Tibial nerve (tissue), 4 donors: ENCODE measurements at places on chromosomes 2 and 18.

DNA sequence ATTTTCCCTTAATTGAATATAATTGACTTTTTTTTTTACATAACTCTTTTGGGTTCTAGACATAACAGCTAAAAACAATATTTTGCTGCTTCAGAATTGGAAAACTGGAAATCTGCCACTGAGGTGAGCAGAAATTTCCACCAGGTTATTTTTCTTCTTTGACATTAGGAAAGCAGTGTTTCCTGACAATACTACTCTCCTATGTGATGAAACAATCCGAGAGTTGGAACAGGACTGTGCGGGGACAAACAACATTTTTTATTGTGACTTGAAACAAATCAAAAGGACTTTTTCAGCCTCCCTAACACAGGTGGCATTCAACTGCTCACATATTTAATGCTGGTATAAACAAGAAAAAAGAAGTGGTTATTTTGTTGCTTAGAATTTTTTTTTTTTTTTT lies 237.2 kb downstream of the RNF152 start:
- no peak for DNase-seq

- DNase-seq = no peak
Measured at GRCh38 chr2:132774189-132774588, 104.2 kb upstream of the LYPD1 start.

DNA sequence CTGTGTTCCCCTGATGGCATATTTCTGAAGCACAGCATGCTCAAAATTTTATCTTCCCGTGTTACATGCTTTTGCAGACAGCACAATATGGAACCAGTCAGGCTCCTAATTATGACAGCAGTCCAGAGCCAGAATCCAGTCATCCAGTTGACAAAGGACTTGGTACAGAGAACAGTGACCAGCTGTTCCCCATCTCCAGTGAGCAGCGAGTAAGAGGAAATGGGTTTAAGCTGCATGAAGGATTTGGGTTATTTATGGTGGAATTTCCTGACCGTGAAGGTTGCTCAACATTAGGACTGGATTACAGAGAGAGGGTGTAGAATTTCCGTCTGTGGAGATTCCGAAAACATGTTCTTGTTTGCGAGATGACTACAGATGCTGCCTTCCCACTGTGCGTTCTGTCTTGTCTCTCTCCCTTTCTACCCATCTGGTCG lies 24.4 kb downstream of the SGPP2 start:
- DNase-seq = no peak

- DNase-seq = no peak
Measured at GRCh38 chr2:69389271-69389670, 2.2 kb upstream of the GFPT1 start.

DNA sequence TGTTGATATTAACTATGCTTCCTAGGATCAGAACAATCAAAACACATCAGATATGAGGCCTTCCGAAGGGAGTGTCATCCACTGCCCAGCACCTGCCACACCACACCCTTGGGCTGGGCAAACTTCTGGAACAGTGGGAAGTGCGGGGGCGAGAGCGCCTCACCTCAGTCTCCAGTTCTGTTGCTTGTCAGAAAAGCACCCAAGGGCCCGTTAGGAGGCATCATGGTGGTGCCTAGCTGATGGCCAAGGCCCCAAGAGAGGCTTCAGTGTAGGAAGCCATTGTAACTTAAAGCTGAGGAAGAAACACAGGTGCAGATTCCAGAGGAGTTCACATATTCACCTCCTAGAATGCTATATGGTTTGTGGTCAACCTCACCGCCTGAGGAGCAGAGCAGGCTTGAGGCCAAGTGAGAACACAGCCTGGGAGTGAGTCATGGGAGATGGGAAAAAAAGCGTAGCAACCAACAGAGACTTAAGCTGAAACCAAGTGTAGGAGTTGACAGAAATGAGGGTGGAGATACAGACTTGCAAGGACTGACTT lies 85.1 kb upstream of the ATL2 start:
- no peak for DNase-seq

GRCh38 chr18:13223311-13224143 lies 5.0 kb downstream of the LDLRAD4 start:
- no peak for DNase-seq

DNA sequence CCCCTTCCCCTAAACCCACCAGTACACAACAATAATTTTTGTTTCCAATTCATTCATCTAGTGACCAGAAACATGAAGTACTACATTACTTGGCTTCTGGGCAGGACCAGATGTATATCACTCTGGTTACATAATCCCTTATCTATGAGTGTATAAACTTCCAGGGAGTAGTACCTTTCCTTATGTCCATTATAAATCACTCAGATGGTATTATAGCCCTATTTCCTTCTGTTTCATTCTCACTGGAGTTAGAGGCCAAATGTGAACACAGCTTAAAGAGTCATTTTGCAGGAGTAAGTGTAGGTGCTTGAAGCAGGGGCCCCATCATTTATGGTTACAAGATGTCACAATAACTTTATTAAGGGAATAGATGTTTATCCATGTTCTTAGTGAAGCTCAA lies 894.4 kb upstream of the NXPH2 start:
- no peak for DNase-seq

- no peak for DNase-seq
Measured at GRCh38 chr2:113278742-113279139, at the start of gene PAX8. PAX8 (minus strand) TSS chr2:113278921; CDS start chr2:113278394, 527 bp downstream.

DNA sequence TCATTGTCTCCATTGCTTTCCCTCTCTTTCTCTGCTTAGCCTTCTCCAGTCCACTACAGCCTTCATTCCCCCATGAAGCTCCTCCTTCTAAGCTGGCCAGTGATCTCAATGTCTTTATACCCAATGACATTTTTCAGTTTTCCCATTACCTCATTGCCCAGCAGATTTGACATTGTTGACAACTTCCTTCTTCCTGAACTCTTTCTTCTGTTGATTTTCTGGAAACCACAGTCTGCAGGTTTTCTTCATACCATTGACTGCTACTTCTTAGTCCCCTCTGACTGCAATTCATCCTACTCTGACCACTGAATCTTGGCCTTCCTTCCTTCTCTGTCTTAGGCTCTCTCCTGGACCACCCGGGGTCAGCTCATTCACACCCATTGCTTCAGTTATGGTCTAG lies 22.9 kb upstream of the SPP2 start:
- no peak for DNase-seq

- DNase-seq = no peak
Measured at GRCh38 chr18:79169958-79170555, 100.9 kb downstream of the ATP9B start.

- no peak for DNase-seq
Measured at GRCh38 chr2:232420073-232420454, 13.4 kb downstream of the ALPG start.

DNA sequence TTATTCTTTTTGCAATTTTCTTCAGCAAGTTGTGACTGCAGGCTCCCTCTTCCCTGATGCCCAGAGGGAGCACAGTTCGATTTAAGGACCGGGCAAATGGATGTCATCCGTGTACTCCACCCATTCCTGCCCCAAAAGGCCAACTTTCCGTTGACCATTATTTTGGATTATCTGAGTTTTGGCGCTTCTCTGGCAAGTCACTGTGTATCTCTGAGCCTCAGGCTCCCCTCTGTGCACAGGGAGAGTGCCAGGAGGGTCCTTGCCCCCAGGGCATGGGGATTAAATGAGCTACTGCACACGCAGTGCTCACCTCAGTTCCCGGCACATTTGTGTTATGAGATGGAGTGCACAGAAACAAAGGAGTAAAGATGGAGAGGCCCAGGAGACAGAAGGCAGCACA lies 41.4 kb upstream of the HDAC4 start:
- no peak for DNase-seq

- DNase-seq = no peak
Measured at GRCh38 chr2:161165266-161165665, 5.0 kb downstream of the TANK start.

DNA sequence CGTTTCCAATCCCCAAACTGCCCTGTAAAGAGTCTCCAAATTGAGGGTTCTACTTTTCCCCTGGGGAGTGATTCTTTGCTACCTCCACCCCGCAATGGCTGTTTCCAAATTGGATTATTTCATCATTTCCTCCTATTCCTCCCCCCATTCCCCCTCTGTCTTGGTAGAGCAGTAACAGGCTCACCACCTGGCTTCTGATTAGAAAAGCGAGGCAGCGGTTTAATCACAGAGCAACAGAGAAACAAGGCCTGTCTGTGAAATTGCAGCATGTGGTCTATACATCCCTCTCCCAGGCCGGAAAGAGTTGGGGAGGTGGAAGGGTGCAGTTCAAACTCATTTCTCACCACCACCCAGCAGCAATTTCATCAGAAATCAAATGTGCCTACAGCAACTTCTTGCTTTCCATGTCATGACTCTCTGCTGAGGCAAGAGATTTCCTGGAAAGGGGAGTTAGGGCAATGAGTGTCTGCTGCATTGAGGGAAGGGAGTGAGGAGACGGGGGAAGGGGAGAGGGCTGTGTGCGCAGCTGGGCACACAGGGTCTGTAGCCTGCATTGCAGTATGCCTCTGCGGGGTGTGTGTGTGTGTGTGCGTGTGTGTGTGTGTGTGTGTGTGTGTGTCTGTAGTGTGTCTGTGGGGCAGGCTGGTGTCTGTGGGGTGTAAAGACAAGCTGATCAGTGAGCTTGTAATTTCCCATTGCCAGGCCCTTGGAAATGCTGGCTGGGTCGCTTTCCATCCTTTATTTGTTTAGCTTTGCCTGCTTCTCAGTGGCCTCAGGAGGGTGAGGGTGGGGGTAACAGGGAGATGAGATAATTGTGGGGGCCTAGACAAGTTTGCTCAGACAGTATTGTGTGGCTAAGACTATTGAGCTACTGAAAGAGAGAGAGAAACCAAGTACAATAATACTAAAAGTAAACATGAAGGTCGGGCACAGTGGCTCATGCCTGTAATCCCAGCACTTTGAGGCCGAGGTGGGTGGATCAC lies 13.5 kb upstream of the IGFBP2 start:
- DNase-seq = no peak

DNA sequence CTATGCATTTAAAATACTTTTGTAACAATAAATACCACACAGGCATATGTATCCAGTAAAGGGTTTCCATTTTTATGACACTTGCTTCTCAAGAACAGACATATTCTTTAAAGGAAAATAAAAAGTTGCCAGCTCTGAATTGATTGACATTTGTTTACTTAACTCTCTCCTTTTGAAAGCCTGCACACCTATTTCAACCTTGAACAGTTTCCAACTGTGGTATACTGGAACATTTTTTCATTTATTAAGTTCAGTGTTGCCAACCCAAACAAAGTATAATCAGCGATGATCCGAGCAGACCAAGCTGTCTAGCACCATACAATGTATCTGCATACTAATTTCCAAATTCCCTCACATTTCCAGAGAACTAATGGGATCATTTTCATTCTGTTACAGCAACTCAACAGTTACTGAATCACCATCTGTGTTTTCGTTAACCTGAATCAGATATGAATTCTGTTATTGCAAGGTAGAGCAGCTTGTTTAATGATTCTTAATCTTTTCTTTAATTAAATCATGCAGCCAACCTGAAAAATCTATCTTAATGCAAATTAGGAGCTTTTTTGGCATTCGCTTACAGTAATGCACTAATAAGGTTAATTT lies 725.5 kb upstream of the ZEB2 start:
- DNase-seq = no peak

DNA sequence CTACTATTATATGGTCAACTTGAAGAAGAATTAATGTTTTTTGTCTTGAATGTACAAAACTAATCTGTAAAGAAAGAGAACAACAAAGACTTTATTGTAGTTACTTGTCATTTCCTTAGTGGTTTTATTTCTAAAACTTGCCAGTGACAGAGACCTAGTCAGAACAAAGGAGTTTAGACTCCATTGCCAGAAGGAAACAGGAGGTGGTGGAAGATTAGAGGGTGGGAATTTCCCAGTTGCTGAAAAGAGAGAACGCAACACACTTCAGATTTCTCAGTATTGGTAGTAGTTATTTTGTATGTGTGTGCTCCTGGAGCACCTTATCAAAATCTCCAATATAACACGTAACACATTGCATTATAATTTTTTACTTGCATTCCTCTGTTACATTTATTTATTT lies 81.4 kb downstream of the CDCA7 start:
- DNase-seq = no peak

DNA sequence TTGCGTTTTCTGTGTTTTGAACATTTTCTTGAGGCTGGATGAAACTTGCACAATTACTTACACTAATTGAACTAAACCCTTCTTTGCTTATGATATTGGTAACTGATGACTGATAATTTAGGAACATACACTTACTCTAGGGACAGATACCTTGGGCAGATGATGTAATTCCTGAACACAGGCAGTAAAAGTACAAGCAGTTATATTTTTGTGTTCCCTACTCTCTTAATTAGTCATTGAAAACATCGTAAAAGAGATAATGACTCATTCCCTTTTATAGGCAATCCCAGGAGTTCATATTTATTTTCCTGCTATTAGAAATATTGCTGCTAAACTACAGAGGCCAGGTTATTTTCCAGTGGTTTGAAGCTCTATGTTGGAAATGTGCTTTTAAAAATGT lies 46.4 kb downstream of the CCDC85A start:
- DNase-seq = no peak

DNA sequence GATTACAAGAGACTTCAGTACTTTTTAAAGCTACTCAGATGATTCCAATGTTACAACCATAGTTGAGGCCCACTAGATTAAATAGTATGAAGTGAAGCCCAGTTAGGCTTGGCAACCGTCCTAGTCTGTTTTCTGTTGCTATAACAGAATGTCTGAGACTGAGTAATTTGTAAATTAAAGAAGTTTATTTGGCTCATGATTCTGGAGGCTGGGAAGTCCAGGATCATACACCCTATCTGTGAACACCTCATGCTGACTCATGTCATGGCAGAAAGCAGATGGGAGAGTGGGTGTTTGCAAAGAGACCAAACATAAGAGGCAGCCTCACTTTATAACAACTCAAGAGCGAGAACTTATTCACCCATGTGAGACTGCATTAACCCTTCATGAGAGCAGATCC lies 63.1 kb downstream of the CCDC150 start:
- DNase-seq = no peak

GRCh38 chr2:181602017-181602416 lies 54.9 kb downstream of the CERKL start:
- no peak for DNase-seq

DNA sequence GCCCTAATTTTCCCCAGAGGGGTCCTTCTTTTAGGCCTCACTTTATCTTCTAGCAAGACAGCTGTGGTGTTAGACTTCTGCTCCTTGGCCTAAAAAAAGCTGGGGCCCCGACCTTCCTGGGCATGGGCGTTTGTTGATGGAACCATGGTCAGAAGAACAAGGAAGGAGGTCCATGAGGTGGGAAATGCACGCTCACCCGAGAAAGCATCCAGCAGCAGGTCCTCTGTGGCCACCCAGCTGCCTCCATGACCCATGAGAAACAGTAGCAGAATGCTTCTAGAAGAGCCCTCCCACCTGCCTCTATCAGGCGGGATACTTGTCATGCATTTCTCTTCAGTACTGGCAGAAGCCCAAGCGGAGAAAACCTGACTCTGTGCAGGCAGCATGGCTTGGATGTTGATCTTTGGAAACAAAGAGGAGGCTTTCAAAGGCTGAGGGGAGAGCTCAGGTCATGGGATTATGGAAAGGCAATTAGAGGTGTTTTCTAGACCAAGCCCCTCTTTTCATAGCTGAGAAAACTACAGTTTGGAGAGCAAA lies 249.1 kb downstream of the FAM210A start:
- no peak for DNase-seq

- DNase-seq = peak; percentile 51
Measured at GRCh38 chr2:85162746-85163301, 29.6 kb downstream of the TCF7L1 start.

GRCh38 chr2:2245500-2245899 lies 85.6 kb downstream of the MYT1L start:
- DNase-seq = no peak
